GM12892 (cell line): ENCODE measurements at places on chromosomes 7 and 10.

DNA sequence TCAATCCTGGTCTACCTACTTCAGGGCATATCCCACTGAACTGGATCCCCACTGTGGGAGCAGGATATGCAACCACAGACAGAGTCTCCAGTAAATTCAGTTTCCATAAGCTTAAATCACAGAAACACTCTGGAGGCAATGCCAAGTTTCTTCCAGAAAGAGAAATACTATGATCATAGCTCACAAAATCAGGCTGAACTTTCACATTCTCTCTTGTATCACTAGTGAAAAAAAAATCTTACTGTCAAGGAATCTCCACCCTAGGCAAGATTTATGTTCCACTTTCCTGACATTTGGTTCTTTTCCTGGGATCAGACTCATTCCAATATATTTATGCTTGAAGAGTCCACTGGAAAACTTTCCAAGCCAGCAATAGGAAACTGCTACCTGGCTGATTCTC is 749.0 kb downstream of the SUGCT start:
- no peak for DNase-seq

DNA sequence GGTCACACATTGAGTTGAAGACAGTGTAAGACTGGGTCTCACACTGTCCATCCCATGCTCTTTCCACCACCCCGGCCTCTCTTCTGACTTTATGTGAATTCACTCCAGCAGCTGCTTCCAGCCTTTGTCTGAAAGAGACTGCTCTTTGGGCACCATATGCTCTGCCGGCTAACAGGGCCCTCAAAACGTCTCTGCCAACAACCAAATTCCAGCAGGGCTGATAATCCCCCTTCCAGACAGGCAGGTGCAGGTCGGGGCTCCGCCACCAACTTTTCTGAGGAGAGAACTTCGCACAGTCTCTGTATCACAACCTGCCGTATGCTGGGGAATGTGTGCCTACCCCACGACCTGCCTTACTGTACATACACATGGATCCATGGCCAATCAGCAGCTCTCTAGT is 64.3 kb downstream of the PLXNA4 start:
- DNase-seq: no peak

DNA sequence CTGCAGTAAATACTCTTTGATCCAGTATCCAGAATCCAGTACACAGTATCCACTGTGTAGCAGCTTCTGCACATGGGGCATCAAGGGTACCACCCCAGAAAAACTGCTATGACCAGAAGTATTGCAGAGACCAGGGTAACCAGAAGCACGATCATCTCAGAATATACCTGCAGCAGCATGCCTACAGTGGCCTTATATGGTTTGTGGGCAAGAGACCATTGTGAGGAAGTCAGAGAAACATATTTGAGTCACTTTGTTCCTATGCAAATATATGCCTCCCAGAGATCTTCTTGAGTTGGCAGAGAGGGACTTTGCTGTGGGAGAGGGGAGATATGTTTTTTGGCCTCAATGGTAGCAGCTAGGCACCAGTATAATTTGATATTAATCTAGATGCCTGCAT is 206.4 kb upstream of the LRRTM3 start:
- no peak for DNase-seq

DNA sequence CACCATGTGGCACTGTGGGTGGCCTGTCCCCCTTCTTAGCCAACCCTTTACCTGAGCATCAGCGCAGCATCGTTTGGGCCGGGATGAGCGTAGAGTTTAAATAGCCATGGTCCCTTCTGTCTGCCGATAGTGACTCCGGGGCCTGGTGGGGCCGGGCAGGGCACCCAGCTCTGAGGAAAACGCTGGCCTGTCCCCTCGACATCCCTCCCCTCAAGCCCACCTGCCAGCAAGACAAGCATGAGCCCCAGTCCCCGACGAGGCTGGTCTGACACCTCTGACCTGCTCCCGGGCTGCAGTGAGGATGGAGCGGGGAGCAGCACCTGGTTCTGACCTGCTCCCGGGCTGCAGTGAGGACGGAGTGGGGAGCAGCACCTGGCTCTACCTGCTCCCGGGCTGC is 31.1 kb upstream of the CNPY1 start:
- no peak for DNase-seq

- no peak for DNase-seq
Observed at GRCh38 chr10:27531336-27531847, 27.3 kb downstream of the RAB18 start.

DNA sequence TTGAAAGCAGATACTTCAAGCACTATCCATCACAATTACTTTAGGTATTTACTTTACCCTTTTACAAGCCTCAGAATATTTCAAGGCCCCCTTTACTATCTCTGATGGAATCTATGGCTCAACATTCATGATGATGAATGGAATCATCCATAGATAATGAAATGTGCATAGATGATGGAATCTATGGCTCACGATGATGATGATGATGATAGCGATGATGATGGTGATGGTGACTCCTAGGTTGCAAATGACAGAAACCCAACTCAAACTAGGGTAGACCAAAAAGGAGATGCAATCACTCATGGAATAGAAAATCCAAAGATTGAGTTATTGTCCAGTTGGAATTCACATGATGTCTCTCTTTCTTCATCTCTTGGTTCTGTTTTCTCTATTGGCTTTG is 55.7 kb downstream of the NEBL start:
- DNase-seq: no peak
